Umbilical cord (tissue), 2 donors: ENCODE measurements at places on chromosomes 5 and 9.

- DNase-seq, result no peak
Observed at GRCh38 chr9:136720898-136721338, 8.5 kb downstream of the DIPK1B start.

GRCh38 chr9:137300567-137301080 lies 1.4 kb downstream of the NRARP start:
- no peak for DNase-seq

GRCh38 chr9:126880947-126881332 lies 20.5 kb downstream of the ZBTB34 start:
- no peak for DNase-seq

GRCh38 chr5:83374547-83374946 lies 97.0 kb upstream of the VCAN start:
- peak; percentile 19 for DNase-seq

GRCh38 chr9:136779808-136780207 lies 11.3 kb upstream of the TMEM141 start:
- no peak for DNase-seq

- DNase-seq, result peak; percentile 34
Observed at GRCh38 chr9:404234-404633, 189.6 kb downstream of the DOCK8 start.

DNA sequence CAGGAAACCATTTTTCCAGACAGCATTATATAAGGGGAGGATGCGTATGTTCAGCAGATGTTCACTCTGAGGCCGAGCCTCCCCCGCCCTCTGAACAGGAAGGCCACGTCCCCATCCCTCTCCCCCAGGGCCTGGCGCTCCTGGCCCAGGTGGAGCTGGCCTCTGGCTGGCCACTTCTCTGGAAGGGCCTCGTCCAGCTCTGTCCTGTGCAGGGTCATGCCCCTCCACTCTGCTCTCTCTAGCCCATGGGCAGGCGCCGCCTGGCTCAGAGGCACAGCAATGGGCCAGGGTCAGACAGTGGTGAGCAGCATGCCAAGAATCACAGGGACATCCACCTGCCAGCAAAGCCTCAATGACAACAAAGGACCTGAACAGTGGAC lies 34.2 kb downstream of the ADAMTS2 start:
- no peak for DNase-seq

- no peak for DNase-seq
Observed at GRCh38 chr9:36433386-36433785, 33.3 kb upstream of the RNF38 start.

DNA sequence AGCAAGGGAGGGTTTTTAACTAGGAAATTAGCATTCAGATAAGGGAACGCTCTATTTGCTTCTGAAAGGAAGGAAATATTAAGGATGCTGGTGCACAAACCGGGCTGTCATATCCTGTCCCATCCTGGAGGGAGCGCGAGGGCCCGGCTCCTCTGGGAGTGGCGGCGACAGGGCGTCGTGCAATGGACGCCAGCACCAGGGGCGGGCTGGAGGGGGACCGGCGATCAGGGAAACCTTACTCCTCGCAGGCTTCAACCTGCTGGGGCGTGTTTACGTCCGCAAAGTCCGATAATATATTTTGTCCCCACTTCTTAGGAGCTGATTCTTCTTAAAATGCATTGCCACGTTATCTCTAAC lies 197.1 kb upstream of the TBCA start:
- DNase-seq, result no peak

- no peak for DNase-seq
Observed at GRCh38 chr5:139301808-139302499, 8.4 kb downstream of the MATR3 start.

- no peak for DNase-seq
Observed at GRCh38 chr9:106795031-106795430, 67.9 kb upstream of the ZNF462 start.

- no peak for DNase-seq
Observed at GRCh38 chr9:74277532-74277931, 219.6 kb upstream of the RORB start.

- DNase-seq, result no peak
Observed at GRCh38 chr9:93601666-93602065, 25.3 kb downstream of the PHF2 start.

- DNase-seq, result peak; percentile 21
Observed at GRCh38 chr5:9559965-9560364, 14.1 kb upstream of the SEMA5A start.

DNA sequence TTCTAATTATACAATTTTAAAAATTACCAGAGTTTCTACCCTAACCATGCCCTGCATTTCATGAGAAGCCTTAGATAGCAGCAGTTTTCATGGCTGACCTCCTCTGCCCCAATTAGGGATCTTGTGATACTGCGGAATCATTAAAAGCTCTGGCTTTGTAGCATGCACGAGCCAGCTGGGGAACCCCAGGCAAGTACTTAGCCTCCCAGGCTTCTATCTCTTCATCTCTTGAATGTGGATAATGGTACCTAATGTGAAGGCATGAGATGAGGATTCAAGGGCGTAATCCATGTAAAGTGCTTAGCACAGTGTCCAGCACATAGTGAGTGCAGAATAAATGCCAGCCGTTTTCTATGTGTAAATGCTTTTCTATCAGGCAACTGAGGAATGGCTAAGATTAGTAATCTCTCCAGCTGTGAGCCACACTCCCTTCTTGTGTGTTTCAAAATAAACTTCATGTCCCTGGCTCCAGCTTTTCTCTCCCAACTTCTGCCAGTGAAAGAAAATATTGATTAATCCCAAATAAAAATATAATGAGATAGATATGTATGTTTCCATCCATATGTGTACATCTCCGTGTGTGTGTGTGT lies 88.4 kb downstream of the APBA1 start:
- DNase-seq, result no peak

DNA sequence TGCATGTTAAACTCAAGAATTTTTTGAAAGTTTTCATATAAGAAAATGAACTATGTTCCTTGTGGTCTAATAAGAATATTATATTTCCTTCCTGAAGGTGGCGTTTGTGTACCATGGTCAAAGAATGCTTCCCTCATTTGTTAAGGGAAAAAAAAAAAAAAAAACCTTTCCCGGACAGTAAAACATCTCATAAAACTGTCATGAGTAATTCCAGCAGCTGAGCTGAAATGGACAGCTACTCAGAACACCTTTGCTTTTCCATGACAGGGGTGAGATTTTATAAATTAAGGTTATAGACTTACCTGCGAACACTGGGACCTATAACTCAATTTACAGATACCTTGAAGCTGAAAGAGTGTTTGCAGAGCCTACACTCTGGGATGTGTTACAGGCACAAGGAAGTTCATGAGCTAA lies 113.2 kb upstream of the RANBP3L start:
- DNase-seq, result peak; percentile 72

DNA sequence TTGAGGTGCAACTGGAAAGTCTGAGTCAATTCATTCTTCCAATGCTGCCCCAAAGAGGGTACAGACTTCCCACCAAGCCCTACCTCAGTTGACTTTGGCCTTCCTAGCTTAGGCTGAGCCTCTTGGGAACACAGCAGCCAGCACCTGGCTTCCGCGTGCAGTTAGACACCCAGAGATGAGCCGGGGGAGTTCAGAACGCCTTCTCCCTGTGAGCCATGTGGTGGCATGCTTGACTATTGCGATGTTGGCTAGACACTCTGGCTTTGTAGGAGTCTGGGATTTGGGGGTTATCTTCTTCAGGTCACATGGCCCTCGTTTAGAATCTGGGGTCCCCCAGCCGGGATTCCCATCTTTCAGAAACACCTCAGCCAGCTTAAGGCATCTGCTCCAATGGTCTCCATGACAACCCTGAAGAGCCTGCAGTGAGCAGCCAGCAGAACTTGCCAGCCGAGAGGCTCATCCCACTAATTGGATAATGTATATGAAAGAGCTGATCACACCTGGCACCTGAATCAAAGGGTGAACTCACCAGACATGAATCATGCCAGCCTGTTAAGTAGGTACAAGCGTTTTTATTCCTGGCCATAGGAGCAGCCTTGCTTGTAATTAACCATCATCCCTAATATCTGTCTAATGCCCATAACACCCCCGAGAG lies 167.5 kb downstream of the SYK start:
- DNase-seq, result no peak

- no peak for DNase-seq
Observed at GRCh38 chr5:171595801-171596231, 176.4 kb downstream of the FGF18 start.

DNA sequence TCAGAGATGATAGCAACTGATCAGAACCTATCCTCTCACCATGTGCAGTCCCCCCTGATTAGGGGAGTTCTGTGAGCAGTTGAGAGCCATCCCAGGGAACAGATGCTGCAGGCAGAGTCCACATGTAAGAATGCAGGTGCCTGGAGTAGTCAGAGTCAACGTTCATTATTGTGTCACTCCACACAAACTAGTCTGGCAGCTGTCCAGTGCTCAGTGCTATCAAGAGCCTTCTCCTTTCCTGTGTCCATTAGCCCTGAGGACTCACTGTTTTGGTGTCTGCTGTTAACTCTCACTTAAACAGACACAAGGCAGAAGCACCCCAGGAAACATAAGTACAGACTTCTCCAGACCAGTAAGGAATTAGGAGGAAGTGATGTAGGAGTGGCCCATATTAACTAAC lies 2.5 kb downstream of the SH3TC2 start:
- DNase-seq, result peak; percentile 13

DNA sequence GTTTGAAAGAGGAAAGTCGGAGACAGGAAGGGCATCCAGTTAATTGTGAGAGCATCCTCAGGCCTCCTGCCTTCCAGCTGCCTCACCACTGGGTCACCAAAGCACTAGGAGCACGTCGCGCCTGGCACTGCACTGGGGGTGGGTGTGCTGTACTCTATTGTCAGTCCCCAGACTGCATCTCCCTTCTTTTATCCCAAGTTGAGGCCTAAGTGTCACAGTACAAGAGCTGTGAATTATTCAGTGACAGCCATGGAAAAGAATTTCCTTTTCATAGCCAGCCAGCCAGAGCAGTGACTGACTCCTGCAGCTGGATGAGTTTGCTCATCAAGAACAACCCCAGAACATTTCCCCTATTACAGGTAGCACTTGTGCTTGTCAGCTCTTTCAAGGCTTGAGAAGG lies 16.3 kb downstream of the CLTA start:
- DNase-seq, result no peak

GRCh38 chr5:102418531-102418930 lies 80.3 kb downstream of the SLCO6A1 start:
- DNase-seq, result no peak

- DNase-seq, result no peak
Observed at GRCh38 chr9:77710965-77711648, 63.0 kb upstream of the GNA14 start.

DNA sequence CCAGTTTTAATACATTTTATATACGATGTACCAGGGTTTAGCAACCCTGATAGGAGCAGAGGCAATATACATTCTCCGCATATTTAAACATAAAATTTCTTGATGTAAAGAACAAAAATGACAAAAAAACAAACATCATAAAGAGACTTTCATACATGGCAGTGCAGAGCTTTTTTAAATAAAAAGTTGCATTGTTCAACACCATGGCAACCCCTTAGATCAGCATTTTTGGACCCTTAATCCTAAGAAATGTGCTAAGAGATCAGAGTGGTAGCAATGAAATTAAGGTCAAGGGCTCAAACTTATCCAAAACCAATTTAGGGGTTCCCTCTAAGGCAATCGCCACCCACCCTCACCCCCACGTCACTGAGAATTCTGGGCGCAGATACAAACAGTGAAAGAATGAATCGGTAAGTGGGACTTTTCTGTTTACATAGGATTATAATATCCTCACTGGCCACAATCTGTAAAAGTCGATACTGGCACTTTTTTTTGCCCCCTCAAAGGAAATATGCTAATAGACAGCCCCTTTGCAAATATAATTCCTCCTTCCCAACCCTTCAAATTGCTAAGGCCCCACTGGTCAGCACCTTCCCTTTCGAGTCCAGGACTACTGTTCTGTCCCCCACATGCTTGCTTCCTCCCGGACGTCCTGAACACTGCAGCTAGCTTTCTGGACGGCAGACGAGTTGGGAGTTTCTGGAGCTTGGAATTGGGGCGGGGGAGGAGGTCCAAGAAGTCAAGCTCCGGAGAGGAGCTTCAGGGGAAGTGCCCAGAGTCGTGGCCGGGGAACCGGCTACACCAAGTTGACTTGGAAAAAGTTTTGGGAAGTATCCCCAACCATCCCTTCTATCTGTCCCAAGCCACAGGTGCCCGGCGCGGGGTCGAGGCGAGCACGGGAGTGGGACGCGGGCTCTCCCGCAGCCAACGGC lies 2.2 kb downstream of the GAS1 start:
- peak; percentile 19 for DNase-seq

GRCh38 chr5:32461441-32462120 lies 17.0 kb upstream of the ZFR start:
- no peak for DNase-seq

GRCh38 chr9:76292246-76292645 lies 102.0 kb downstream of the RFK start:
- no peak for DNase-seq

GRCh38 chr5:56574778-56575177 lies 240.6 kb upstream of the MAP3K1 start:
- no peak for DNase-seq

- DNase-seq, result no peak
Observed at GRCh38 chr5:18420711-18421110, 786.5 kb downstream of the TAF11L14 start.

GRCh38 chr5:116830079-116830478 lies 255.5 kb upstream of the SEMA6A start:
- DNase-seq, result no peak

DNA sequence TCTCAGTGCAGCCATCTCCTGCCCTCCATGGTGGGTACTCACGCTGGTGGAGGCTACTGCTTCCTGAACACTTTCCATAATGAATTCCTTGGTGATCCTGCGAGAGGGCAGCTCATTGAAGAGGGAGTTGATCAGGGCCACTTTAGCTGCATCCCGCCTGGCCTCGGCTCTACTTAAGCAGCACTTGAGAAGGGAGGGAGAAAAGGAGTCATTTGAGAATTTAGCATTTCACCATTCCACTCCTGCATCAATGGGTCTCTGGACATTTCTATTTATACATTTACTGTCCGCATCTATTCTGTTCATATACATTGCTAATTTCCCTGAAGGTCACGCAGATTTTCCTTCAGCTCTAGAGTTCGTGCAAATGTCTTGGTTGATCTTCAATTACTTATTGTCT lies 35.1 kb downstream of the LIX1 start:
- no peak for DNase-seq

GRCh38 chr5:32190095-32190494 lies 16.0 kb upstream of the GOLPH3 start:
- peak; percentile 29 for DNase-seq

- DNase-seq, result peak; percentile 20
Observed at GRCh38 chr5:72605632-72606031, 98.4 kb upstream of the ZNF366 start.

DNA sequence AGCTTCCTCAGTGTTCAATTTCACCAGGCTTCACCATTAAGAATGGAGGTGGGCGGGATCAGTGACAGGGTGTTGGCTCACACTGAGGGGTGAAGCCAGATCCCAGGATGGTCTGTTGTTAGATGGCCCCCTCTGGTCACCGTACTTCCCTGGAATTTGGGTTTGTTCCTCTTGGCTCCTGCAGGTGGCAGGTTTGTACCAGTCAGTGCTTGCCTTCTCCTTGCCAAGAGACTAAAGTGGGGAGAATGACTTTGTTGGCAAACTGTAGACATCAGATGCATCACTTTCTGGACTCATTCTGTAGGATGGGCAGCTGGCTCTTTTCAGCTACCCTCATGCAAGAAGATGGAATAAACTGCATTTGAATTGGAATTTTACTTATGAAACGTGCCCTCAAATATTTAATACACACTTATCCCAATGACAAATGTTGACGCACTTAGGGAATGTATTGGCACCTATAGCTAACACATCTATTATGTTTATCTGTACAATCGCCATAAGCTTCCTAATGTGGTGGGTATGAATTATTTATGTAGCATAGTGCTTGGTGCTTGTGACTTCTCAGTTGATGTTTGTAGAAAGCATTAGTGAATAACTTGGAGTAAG lies 31.4 kb upstream of the ANKRD55 start:
- DNase-seq, result no peak
